ENCODE measurements at places on chromosomes 11 and 22. TPM values are rescaled to one million over a fixed set of nuclear protein-coding genes. Genes with fewer than 3 reads are reported as not detected.

Gene DMC1
- 6.9 TPM for total RNA-seq

Gene TRIM49C
- total RNA-seq, result not detected

Gene ACRV1
- not detected for total RNA-seq

Gene CAT
- total RNA-seq, result 165 TPM

Gene OR1S2
- not detected for total RNA-seq

Gene RIBC2
- 3.1 TPM for total RNA-seq

Gene UCP3
- total RNA-seq, result 0.85 TPM

Gene SPDYC
- not detected for total RNA-seq

Gene NCAM1
- total RNA-seq, result 114 TPM

Gene PLA2G3
- total RNA-seq, result not detected

Gene CPT1B
- 6.2 TPM for total RNA-seq

Gene CASP1
- total RNA-seq, result 17.8 TPM

Gene FAM83F
- total RNA-seq, result 3.1 TPM

Gene SPON1
- total RNA-seq, result 131 TPM

Gene PDE2A
- 18.6 TPM for total RNA-seq

Gene KLHL35
- 1.7 TPM for total RNA-seq

Gene CASP12
- 1.1 TPM for total RNA-seq

Gene NOX4
- 5.4 TPM for total RNA-seq
